GM13976 (cell line): ENCODE measurements at places on chromosomes 2 and 18.

DNA sequence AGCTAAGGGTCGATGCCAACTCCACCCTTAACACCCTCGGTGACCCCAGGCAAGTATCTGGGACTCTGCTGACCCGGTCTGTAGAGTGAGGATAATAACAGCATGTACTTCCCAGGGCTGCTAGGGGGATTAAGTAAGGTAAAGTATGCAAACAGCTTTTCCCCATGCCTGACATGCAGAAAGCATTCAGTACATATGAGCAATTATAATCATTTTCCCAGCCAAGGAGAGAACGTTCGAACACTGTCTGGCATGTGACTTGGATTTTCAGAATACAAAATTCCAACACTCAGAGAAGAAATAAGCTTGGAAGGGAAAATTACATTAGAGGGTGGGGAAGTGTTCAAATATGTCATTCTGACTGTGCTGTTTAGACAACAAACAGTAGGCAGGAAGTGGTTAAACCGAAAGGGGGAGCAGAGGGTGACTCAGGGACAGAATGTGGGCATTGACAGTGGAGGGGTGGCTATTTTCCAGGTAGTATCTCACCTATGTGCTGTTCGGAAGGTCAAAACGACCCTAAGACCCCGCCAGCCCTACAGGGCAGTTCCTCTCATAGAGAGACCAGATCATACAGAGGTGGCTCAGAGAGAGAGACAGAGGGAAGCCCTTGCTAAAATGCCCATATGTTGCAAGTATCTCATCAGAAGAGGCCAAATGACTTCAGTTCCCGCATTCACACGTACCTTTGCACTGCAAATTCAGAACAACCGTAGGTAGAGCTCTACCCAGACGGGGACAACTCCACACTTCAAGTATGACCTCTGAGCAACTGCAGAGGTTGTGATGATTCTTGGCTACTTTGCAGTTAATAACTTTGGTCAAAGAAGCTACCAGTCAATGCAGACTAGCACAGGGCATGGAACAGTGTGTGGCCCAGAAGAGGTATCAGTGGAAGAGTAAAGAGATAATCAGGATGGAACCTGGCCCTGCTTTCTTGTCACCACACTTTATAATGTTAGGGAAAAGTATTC lies 14.8 kb downstream of the ASPRV1 start:
- peak; percentile 70 for DNase-seq

DNA sequence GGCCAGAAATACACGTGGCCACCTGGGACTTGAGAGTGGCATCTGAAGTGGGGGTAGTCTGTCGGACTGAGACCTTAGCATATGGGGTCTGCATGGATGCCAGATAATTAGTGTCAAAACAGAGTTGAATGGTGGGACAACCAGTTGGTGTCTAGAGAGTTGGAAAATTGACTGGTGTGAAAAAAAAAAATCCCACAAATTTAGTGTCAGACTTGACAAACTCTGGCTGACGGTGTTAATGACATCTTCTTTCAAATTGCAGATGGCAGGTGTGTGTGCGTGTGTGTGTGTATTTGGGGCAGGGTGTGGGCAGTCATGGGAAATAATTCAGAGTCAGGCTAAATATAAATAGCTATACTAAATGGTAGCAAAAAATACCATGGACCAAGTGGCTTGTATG lies 365.4 kb upstream of the RGPD4 start:
- no peak for DNase-seq

- DNase-seq = peak; percentile 68
These were observed 6.2 kb upstream of the GPR155 start for GRCh38 chr2:174492963-174493431.

DNA sequence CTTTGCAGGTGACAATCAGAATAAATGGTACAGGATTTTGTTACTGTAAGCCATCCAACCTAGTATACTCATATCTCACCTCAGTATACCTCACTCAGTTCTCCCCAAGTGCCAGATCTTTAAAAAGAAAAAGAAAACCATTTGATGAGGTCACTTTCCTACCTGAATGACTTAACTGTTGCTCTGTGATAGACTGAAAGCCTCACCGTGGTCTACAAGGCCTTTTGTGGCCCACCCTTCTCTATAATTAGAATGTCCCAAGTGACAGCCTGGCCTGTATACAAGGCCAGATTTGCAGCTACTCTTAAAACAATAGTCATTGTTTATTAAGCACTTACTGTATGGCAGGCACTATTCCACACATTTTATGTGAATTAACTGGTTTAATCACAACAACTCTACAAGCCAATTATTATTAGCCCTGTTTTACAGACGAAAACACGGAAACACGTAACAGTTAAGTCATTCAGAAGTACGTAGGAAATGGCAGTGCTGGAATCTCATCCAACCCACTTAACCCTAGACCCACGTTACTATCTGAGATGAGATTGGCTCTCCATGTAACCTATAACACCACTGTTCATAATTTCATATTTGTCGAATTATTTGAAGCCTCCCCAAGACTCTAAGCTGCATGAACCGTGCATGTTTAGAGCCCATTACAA lies 28.3 kb downstream of the PKP4 start:
- DNase-seq = peak; percentile 54

GRCh38 chr2:10383960-10384734 lies 64.0 kb downstream of the ODC1 start:
- DNase-seq = no peak

GRCh38 chr18:79538635-79539034 lies 141.0 kb upstream of the CTDP1 start:
- no peak for DNase-seq

DNA sequence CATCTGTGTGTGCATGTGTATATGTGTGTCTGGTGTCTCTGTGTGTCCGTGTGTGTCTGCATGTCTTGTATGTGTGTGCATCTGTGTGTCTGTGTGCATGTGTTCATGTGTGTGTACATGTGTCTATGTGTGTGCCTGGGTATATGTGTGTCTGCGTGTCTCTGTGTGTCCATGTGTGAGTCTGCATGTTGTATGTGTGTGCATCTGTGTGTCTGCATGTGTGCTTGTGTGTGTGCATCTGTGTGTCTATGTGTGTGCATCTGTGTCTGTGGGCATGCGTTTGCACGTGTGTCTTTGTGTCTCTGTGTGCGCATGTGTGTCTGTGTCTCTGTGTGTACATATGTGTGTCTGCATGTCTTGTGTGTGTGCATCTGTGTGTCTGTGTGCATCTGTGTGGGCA lies 207.7 kb downstream of the TNS1 start:
- DNase-seq = no peak

DNA sequence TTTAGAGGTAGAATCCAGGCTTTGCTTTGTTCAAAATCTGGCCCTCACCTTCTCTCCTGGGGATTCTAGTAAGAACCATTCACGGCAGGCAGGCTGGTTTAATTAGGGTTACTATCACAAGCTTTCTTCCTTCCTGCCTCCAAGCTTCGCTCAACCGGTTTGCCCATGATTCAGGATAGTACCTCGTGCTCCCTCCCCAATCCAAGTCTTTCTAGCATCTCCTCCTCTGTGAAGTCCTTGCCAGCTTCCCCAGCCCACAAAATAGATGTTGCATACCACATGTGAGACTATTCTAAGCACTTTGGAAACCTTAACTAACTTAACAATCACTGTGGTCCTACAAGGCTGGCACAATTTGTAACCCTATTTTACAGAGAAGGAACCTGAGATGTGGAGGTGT lies 135.1 kb downstream of the SOCS6 start:
- DNase-seq = no peak

DNA sequence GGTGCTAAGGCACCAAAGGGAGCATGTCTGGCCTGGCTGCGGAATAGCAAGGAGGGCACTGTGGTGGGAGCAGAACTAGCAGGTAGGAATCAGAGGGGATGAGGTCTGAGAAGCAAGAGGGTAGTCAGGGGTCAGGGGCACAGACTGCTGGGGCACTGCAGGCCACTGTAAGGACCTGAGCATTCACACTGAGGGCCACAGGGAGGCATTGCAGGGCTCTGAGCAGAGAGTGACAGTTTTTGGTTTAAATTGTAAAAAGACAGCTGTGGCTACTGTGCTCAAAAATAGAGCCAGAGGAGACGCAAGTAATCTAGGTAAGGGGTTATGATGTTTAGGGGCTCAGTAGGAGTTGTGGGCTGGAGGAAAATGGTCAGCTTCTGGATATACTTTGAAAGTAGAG lies 41.5 kb downstream of the ARHGAP25 start:
- no peak for DNase-seq

GRCh38 chr2:196590286-196590685 lies 49.2 kb upstream of the CCDC150 start:
- no peak for DNase-seq

DNA sequence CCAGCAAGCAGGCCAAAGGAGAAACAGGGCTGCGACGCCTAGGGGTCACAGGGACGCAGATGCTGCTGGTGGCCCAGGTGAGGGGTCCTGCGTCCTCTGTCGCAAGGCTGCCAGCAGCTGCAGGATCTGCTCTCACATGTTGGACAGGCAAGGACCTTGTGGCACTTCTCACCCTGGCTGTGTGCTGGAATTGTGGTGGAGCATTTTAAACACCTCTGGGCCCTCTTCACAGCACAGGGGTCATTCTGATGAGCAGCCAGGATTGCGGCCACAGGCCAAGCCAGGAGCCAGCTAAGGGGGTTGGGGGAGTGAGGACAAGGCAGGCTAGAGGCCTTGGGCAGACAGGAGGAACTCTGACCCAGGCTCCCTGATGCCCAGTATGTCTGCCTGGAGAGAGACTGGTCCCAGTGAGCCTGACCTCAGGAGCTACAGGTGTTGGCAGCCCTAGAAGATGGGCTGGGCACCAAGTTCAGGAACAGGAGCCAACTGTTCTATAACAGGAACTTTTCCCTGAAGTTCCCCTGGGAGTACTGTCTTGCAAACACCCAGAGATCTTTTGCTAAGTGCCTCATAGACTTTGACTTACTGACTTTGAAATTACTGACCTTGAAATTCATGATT lies 40.2 kb downstream of the EFR3B start:
- no peak for DNase-seq

GRCh38 chr2:85255813-85256594 lies 71.8 kb downstream of the TGOLN2 start:
- DNase-seq = no peak

GRCh38 chr2:181117206-181117925 lies 137.0 kb downstream of the UBE2E3 start:
- DNase-seq = no peak

DNA sequence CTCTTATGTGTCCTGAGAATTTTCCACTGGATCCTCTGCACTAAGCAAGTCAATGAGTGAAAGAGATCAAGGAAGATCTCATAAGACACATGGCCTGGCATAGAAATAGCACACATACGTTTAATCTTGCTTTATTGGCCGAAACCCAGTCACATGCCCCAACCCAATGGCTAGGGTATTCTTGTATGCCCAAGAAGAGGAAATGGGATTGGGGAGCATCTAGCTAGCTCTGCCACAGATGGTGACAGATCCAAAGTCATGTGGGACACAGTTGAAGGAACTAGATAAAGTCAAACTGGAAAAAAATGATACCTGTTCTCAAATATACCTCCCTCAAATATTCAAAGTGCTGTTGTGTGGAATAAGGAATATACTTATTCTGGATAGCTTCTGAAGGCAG lies 74.7 kb downstream of the CD28 start:
- no peak for DNase-seq

GRCh38 chr2:73238976-73239375 lies 4.9 kb downstream of the CCT7 start:
- DNase-seq = no peak

GRCh38 chr2:68391099-68391498 lies 26.0 kb downstream of the PLEK start:
- no peak for DNase-seq

GRCh38 chr2:11669454-11670291 lies at the start of gene NTSR2:
NTSR2 (minus strand) TSS chr2:11670195; CDS start chr2:11670129, 66 bp downstream.
- no peak for DNase-seq

DNA sequence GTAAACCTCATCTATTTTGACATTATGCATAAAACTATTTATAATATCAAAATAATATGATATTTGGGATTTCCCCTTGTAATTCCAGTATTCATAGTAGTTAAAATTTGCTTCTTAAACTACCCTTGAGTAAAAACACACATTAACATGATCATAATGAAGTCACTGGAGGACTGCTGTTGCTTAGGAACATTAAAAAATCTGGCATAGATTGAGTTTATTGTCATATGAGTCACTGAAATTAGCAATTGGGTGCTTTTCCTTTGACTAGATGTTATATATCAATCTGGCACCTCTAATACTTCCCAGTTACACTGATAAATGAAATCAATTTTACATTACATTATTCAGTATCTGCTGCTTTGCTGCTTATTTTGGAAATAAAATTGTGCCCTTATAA lies 57.0 kb upstream of the ZC3H15 start:
- no peak for DNase-seq

DNA sequence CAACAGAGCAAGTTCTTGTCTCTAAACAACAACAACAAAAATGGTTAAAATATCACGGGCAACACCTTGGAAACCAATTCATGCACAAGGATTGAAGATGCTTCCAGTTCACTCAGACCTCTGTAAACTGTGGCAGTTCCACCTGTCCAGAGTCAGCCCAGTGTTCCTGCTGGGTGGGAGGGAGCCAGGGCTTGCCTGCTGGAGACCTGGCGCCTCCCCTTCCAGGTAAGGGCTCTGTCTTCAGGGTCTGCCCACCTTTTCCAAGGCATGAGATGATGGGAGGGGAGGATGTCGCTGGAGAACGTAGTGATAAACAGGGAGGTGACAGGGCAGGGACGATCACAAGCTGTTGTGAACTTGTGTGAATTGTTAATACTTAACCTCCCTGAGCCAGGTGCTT lies 9.8 kb upstream of the GPC1 start:
- DNase-seq = no peak

DNA sequence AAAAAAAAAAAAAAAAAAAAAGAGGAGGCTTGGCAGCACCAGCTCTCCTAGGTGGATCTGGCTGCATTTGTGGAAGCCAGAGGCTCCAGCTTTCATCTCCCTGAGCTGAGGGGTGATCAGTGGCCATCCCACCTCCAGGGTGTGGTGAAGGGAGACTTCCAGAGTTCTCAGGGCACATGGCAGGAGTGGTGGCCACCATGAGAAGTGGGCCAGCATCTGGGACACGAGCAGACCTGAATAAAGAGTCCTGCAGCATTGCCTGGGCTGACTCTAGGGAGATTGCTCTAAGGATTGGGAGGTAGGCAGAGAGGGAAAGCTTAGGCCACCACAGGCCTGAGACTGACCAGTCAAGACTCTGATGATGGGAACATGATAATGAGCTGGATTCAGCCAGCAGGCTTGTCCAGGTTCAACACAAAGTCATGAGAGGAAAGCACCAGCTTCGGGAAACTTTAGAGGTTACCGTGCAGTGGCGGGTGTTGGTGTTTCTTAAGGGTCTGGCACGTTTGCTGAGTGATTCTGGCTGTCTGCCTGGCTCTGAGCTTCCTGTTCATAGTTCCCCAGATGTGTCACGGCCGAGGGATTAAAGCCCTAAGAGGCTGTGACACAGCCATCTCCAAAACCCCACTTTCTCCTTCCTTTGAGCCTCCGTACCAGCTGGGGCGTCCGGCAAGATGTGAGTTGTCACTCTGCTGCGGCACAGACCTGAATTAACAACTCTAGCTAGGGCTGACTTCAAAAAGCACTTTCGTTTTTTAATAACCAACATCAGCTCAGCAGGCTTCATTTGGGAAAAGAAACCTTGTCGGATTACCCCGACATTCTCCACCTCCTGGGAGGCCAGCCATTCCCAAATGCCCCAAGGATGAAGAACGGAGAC lies 38.3 kb upstream of the IL1R1 start:
- no peak for DNase-seq
